H7 (cell line): ENCODE measurements at places on chromosomes 6 and 20. TPM values are rescaled to one million over a fixed set of nuclear protein-coding genes. Genes with fewer than 3 reads are reported as not detected.

The CLDN20 gene
- total RNA-seq = not detected in 2 replicates

The ATP6V1G2 gene
- 3.5 and 7.0 TPM in 2 replicates for total RNA-seq

The LY86 gene
- not detected in 2 replicates for total RNA-seq

DNA sequence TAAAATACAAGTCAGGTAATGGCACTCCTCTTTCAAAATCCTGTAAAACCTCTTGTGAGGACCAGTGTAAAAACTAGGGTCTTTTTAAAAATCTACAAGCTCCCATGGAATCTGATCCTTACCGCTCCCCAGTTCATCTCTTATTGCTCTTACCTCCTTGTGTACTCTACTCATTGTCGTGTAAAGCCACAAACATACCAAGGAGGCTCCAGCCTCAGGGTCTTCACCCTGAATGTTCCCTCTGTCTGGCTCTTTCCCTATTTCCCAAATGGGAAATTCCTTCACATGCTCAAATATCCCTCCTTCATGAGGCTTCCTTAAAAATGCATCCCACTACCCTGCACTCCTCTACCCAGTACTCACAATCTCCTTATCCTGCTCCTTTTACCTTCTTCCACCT lies 67.1 kb downstream of the TASP1 start:
- DNase-seq = peak; percentile 10

DNA sequence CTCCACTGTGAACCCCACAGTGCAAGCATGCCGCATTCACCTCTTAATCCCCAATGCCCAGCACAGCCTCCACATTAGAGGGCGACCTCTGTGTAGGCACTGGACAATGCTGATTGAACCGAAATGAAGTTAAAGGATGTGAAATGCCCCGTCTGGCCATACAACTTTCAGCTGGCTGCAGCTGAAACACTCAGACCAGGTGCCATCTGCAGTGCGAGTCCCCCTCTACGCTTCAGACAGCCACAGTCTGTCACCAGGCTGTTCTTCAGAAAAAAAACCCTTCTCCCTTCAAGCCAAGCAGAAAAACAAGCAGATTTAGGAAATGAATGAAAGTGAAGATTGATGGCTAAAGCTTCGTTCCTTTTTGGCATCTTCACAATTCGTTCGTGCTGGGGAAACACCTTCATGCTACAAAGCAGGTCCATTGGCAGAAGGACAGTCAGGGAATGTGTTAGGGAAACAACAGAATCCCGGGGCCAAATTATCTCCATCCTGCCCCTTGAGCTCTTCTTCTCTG lies 44.7 kb downstream of the TNFAIP3 start:
- no peak for DNase-seq
